ENCODE measurements at places on chromosomes 3 and 15.

DNA sequence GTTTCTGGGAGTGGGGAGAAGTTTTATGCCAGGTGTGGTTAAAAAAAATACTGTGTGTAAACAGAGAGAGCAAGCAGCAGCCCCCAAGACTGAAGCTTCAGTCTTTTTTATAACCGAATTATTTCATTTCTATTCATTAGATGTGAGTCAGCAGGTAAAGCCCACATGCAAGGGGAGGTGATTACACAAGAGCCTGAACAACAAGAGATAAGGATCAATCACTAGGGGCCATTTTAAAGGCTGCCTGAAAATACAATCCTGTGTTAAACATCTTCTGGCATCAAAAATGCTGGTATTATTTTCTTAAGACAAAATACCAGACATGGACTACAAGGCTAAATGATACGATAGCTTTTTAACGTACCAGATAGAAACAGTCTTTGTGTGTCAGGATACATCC, 217.3 kb downstream of the SUCLG2 start:
- no peak for DNase-seq

- no peak for DNase-seq
Observed at GRCh38 chr3:129835198-129835597, 58.3 kb downstream of the TMCC1 start.

- no peak for DNase-seq
Observed at GRCh38 chr3:62614527-62614926, 241.2 kb upstream of the FEZF2 start.

DNA sequence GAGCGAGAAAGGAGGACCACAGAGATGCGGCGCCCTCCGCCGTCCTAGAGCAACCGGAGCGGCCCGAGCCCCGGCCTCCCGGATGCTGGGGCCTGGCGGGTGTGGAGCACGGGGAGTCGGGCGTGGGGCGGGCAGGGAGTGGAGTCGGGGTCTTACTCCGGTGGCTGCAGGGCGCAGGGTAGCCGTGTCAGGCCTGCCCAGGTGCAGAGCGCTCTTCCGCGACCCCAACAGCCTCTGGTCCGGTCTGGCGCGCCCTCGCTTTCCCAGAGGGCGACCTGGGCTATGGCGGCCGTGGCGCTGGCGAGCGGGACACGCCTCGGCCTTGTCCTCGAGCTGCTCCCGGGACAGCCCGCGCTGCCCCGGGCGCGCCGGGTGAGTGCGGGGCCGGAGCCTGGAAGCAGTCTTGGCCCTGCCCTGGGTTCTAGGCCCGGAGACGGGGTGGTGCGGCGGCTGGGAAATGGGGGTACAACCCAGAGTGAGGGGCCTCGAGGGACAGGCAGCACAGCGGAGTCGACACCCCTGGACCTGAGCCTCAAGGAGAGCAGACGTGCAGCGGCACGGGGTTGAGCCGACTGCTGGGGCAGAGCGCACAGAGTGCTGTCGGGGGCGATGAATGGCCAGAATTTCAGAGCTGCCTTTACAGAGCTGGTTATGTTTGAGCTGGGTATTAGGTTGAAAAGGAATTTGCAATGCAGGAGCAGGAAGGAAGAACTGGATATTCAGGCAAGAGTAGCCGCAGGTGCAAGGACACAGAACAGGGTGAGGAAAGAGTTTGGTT, at the start of gene ZNF662:
TSS of gene ZNF662 (plus strand) at position 73 of the 778 bp plus-strand sequence. CDS start 1,973 bp downstream, outside the sequence.
- no peak for DNase-seq

DNA sequence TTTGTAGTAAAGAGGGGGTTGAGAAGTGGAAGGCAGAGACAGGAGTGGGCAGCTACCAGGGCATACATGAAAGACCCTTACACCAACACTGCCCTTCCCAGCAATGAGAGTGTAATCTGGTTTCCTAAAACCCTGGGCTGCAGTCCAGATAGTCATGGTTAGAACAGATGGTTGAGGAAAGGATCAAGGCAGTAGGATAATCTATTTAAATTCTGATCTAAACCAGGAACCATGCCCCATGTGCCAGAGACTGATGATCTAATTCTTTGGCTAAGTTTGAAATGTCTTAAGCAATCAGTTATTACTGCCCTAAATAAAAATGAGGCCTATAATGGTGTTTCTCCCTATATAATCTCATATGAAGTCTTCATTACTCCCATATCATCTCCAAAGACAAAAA, 59.6 kb downstream of the PRTG start:
- DNase-seq, result no peak

GRCh38 chr3:87498358-87499080, 222.1 kb upstream of the POU1F1 start:
- no peak for DNase-seq

GRCh38 chr3:162328649-162329048, 832.0 kb downstream of the OTOL1 start:
- DNase-seq, result no peak

DNA sequence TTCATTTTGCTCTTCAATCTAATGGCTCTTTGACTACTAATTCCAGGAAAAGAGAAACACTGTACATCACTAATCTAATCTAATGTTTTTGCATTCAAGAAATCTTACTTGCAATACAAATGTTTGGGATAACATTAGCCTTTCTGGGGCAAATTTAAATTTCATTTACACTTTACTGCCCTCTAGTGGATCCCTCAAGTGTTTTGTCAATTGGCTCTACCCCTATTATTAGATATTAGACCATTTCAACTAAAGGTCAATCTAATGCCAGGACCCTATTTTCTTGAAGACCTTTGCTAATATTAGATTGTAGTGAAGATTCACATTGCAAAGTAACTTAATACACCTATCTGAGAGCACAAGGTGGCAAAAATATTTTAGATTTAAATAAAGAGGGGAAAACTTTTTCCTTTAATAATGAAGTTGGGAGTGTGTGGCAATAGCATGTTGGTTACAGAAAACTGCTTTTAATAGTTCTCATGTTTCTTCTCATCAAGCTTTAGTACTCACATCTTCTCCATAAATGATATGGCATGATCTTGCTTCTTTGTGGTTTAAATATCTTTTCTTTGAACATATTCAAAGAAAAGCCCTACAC, 5.0 kb downstream of the C2CD4A start:
- no peak for DNase-seq
